Activated gamma-delta T cell treated with Interleukin-2 at 50 U/mL for 16 hours (primary cell): ENCODE measurements at places on chromosomes 5 and 9.
A peak's percentile ranks its signal among the peaks of the same experiment; 100 is the strongest.

DNA sequence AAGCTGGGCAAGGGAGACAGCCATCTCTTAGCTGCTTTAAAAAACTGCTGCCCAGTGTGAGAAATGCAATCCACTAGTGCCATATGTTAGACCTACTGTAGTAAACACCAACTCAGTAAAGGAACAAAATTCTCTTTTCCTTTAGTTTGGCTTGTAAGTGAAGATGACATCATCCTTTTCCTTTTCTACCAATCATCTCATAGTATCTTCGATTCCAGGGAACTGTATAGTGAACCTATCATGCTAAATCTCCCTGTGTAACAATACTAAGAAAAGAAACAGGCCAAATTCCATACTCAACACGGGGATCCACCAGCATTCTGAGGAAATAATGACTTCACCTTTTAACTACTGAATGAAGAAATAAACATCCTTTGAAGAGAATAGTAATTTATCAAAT, 100.1 kb downstream of the RAPGEF6 start:
- DNase-seq, result no peak

DNA sequence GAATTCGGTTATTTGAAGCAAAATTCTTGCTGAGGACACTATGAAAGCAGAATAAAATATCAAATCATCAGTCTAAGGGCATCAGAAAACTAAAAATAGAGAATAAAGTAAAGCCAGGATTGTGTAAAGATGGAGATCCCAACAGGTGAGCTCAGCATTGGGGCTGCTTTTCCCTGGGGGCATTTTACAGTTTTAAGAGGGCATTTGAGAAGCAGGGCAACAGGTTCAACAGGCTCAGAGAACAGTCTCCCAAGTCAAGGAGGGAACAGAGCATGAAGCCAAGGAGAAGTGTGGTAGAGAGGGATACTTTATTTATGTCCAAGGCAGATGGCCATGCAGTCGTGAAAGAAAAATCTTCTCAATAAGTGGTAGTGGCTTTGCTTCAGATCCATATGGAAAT, 145.4 kb downstream of the SYK start:
- no peak for DNase-seq

DNA sequence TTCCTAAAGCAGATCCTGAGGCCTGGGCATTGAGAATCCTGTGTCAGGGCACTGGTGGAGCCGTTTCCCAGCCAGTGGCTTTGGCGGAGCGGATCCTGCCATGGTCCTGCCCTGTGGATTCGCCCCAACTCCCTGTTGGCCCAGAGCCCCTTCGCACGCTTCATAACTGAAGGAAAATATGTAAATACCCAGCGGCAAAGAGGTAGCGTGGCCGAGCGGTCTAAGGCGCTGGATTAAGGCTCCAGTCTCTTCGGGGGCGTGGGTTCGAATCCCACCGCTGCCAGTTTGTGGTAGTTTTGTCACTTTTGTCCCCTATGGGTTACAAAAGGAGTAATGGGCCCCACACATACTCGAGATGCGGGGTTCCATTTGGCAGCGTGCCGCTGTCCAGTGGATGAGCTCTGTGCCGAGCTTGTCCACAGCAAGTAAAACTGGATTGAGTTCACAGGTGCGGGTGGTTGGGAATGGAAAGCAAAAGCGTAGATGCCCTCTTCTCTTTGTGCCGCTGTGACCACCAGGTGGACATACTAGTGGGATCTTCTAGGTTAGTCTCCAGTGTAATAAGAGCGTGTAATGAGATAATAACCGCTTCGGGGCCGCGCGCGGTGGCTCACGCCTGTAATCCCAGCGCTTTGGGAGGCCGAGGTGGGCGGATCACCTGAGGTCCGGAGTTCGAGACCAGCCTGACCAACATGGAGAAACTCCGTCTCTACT, 17.3 kb downstream of the TRIM7 start:
- no peak for DNase-seq

DNA sequence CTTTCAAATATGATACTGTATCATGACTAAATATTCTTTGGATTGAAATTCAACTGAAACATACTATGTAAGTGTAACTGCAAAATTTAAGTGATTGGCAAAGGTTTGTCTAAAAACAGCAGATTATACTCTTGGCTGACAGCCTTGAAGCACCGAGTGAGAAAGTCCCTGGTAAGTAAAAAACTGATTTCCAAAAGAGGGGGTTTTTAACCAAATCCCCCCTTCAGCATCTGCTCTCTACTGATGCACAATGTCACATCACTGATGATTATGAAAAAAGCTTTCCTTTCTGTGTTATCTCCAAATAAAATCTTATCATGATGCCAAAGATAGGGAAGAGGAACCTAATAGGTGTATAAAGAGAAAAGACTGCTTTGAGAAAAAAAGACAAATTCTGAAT, 141.0 kb downstream of the MEF2C start:
- no peak for DNase-seq

- no peak for DNase-seq
These were observed 512.7 kb upstream of the PAPPA start for GRCh38 chr9:115640887-115641286.

DNA sequence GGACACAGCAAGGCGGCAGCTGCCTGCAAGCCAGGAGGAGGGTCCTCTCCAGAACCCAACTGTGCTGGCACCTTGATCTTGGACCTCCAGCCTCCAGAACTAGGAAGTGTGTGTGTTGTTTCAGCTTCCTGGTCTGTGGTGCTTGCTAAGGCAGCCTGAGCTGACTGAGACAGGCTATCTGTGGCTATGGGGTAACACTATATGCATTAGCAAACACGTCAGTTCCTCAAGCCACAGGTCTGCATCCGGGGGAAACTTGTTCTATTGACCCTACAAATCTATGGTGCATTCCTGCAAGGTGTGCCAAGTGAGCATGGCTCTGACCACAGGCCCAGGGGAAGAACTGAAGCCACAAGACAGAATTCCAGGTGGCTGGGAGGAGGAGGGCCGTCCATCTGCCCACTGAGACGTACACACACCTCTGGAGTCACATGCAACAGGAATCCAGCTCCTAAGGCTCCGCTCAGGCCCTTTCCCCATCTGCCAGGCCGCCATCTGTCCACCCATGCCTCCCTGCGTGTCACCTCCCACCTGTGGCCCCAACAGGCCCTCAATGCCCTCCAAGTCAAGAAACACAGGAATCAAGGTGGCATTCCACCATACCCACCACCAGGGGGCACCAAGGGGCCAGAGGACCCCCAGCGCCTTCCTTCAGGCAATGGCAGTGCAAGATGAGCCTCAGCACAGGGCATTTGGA, 174.9 kb downstream of the ROR2 start:
- peak; percentile 66 for DNase-seq

GRCh38 chr9:13621872-13622564, 342.5 kb upstream of the MPDZ start:
- no peak for DNase-seq

DNA sequence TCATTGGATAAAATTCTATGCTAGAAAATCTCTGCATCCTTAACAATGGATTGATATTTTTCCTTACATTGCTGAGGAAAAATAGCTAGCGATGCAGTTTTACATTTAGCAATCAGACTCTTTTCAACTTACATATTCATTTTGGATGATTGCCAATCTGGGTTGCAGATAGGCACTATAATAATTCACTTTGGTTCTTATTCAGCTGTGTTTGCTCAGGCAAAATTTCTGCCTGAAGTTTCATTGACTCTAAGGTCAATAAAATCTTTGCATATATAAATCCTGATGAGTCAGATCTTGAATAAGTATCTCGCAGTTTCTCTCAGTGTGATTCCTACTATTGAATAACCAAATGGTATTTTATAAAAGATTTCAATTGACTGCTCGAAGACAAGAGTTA, 1105.8 kb downstream of the CDH18 start:
- no peak for DNase-seq
